Cerebellar cortex (tissue), 1 donor: ENCODE measurements at places on chromosomes 6 and 20.

DNA sequence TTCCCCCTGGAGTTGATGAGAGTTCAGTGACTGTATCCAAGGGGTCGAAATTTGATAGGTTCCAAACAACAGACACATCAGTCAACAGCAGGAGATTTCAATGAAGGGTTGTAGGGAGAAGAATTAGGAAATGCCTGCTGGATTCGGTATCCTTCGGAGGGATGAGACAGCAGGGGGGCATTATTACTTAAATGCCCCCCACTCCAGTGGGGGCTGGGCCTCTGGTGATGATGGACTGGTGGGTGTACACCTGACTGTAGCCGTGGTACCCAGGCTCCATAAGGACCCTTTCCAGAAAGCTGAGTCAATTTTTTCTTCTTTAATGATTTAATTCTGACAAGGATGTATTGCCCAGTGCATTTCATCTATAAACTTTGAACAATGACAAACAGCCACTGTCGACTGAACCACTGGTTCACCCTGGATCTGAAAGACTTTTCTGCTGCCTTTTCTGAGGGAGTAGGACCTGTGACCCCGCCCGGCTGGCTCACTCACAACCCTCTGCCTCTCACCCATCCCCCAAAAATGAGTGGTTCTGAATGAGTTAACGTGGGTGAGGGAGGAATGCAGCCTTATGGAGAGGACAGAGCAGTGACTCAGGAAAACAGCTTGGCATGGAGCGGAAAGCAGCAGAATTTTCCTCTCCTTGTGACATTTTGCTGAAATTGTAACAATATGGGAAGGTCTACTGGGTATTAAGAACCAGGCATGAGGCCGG lies 41.0 kb downstream of the ZMYND8 start:
- no peak for DNase-seq

DNA sequence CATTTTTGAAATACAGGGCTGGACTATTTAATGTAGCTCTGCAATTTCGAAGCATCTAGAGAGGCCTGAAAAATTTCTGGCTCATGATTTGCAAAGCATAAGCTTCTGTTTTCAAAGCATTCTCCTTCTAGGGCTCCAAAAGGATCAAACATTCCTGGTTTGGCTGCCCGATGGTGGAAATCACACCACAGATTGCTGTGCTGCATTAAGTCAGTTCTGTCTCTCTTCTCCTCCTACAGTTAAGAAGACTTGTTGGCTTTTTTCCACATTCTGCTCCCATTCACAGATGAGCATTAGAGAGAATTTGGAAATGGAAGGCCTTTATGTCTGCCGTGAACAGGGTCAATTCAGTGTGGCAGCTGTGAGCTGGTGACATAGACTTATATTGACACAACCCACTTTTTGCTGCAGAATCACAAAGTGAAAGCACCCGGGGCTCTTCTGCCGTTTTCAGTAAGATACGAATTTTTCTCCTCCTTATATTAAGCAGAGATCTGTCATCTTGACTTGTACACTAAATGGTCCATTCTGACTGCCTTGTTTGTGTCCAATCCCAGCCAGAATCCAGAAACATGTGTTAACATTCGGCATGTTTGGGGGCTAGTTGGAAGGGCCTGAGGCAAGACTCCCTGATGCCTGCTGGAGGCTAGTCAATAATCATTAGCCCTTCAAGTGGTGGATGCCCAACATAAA lies 330.8 kb upstream of the DEFB112 start:
- DNase-seq = no peak

DNA sequence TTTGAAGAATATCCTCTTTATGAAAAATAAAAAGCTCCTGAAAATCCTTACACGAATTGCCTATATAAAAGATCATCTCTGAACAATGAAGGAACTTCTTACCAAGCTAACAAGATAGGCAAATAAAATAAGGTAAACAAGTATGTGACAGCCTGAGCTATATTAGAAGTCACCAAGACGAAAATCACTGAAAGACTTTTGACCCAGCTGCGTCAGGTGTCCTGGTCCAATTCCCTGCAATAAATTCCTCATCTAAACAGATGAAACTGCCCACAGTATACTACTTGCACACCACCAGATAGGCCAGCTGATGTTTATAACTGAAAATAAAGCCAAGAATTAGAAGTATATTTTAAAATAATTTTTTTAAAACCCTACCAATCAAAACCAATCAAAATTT lies 67.4 kb upstream of the RUNX2 start:
- DNase-seq = no peak

DNA sequence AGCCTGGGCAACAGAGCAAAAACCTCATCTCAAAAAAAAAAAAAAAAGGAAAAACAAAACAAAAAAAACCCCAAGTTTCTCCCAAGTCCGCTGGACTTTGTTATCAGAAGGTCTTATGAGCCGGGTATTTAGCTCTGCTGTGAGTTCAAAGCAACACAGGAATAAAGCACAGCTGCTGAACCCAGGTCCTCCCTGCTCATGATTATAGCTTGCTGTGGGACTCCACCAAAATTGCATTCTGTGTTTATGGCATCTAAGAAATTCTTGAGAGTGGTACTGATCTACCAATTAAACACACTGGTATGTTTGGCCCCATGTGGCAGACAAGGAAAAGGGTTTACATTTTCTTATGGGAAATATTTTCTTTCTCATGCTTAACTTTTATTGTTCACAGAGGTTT lies 93.6 kb upstream of the NEDD9 start:
- DNase-seq = no peak

DNA sequence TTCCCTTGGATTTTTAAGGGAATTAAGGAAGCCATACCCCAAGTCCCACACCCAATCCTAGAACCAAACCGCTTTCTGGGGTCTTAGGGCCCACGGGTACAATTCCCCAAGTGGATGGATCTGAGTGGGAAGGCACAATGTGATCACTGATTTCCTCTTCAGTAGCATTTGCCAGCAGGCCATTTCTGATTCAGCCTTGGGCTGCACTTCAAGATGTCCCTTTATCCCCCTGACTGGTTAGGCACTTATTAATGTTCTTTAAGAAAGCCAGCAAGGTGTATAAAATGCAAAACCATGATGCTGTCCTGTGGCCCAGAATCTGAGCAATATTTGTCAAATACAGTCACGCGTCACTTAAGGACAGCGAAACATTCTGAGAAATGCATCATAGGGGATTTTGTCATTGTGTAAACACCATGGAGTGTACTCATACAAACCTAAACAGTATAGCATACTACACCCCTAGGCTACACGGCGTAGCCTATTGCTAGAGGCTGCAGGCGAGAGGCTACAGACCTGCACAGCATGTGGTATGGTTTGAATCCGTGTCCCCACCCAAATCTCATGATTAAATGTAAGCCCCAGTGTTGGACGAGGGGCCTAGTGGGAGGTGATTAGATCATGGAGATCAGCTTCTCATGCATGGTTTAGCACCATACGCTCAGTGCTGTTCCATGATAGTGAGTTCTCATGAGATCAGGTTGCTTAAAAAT lies 234.2 kb downstream of the NRN1 start:
- no peak for DNase-seq

GRCh38 chr20:5890773-5891441 lies 59.4 kb downstream of the TRMT6 start:
- no peak for DNase-seq

DNA sequence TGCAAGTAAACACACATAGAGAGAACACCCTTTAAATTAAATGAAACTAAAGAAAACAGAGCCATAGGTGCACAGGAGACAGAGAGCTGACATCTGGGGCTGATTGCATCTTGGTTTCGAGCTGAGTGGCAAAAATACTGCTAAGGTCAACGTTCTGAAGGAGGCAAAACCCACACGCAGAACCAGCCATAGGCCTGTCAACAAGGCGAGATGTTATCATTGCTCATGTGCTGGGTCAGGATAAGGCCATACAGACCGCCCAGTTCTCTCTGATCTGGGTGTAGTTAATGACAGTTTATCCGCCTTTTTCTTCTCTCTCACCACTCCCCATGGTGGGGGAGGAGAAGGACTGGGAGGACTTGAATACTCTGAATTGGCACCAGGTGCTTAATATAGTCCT lies 4.5 kb upstream of the FAM110A start:
- no peak for DNase-seq

GRCh38 chr20:24619212-24619611 lies 149.8 kb downstream of the SYNDIG1 start:
- no peak for DNase-seq

- no peak for DNase-seq
Measured at GRCh38 chr20:4775322-4776078, 53.8 kb downstream of the PRND start.

DNA sequence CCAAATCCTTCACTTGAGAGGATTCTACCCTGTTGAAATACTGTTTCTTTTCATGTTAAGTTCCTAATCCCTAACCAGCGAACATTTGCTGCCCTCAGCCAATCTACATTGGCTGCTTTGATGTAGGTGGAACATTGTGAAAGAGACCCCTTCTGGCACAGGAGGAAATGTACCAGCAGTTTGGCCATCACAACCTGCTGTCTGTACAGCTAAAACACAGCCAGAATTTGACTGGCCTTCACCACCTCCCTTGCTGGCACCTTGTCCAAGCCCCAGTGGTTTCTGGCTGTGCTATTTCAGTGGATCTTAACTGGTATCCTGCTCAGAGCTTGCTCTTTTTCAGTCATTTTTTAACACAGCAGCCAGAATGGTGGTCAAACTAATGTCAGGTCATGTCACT lies 202.1 kb upstream of the EPHA7 start:
- DNase-seq = peak; percentile 43

GRCh38 chr6:128259730-128260685 lies 260.4 kb downstream of the PTPRK start:
- DNase-seq = no peak

- DNase-seq = no peak
Measured at GRCh38 chr20:33896509-33896908, 85.4 kb downstream of the CHMP4B start.

GRCh38 chr6:62391358-62391757 lies 105.3 kb upstream of the KHDRBS2 start:
- no peak for DNase-seq

GRCh38 chr6:73011945-73012344 lies 213.4 kb downstream of the KHDC1L start:
- no peak for DNase-seq

DNA sequence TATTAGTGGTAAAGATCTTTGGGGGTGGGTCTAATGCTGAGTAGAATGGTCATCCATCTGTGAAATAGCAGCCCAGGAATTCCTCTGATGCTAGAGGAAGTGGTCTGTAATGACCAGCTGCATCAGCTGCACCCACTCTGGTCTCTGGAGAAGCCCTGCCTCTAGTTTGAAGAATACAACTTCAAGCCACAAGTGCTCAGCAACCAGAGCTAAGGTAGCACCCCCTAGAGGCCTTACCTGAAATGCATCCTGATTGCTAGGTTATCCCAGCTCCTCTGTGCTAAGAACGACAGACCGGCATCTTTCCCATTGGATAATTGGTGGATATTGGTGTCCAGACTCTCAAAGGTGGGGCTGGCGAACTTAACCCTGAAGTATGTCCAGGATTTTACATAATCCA lies 58.2 kb downstream of the DNAH8 start:
- peak; percentile 16 for DNase-seq

GRCh38 chr6:3869632-3870527 lies 20.7 kb downstream of the FAM50B start:
- no peak for DNase-seq

DNA sequence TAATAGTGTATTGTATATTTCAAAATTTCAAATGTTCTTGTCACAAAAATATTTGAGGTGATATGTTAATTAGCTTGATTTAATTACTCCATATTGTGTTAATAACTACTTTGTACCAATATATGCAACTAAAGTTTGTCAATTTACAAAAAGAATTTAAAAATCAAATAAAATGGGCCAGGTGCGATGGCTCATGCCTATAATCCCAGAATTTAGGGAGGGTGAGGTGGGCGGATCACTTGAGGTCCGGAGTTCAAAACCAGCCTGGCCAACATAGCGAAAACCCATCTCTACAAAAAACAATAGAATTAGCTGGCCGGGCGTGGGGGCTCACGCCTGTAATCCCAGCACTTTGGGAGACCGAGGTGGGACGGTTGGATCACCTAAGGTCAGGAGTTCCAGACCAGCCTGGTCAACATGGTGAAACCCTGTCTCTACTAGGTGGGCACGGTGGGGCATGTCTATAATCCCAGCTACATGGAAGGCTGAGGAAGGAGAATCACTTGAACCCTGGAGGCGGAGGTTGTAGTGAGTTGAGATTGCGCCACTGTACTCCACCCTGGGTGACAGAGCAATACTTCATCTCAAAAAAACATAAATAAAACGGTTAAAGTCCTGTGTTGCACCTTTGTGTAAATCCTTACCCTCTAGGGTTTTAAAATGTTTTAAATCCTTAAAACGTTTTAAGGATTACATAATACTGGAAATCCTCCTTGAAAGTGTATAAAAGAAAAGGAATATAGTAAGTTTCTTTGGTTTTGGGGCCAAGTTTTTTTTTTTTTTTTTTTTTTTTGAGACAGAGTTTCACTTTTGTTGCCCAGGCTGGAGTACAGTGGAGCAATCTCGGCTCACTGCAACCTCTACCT lies 4.0 kb downstream of the HSPA1B start:
- no peak for DNase-seq

DNA sequence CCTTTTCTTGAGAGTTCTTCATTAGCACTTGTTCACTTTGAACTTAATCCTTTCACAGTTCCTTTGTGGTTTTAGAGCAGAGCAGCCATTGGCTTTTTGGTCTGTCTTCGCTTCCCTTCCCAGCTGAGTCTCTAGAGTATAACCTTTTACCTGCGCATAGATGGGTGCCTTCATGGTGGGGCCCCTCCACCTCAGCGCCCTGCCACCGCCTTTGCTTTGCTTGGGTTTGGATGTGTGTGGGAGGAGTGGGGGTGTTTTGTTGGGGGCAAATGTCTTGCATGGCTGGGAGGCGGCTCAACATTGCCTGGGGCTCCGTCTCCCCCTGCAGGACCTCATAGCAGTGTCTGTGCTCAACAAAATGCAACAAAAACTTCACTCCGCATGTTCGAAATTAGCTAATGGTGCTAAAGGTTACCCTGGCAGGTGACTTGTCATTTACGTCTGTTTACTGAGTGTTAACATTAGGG lies 11.9 kb downstream of the PYGB start:
- DNase-seq = no peak

DNA sequence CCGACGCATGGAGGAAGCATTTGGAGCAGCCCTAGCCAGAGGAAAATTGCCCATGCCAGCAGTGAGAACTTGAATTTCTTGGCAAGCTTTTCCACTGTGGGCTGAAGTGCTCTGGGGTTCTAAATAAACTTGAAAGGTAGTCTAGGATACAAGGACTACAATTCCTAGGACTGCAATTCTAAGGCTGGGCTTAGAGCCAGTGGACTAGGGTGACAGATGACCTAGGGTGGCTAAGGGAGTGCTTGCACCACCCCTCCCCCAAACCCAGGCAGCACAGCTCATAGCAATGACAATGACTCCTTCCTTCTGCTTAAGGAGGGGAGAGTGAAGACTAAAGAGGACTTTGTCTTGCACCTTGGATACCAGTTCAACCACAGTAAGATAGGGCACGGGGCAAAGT lies 122.3 kb downstream of the THBS2 start:
- peak; percentile 2 for DNase-seq

GRCh38 chr6:96927660-96928059 lies 3.1 kb downstream of the KLHL32 start:
- DNase-seq = no peak

GRCh38 chr6:44002067-44002592 lies 125.1 kb downstream of the MRPL14 start:
- DNase-seq = peak; percentile 36

GRCh38 chr6:6007366-6008088 lies 802 bp upstream of the NRN1 start:
- DNase-seq = peak; percentile 73

- DNase-seq = no peak
Measured at GRCh38 chr20:53940360-53940702, 130.1 kb downstream of the BCAS1 start.
